ENCODE measurements at places on chromosomes 2 and 18. TPM values are rescaled to one million over a fixed set of nuclear protein-coding genes. Genes with fewer than 3 reads are reported as not detected.

The LRRC30 gene
- polyA plus RNA-seq, result not detected

The CNPPD1 gene
- polyA plus RNA-seq, result 56.2 TPM

DNA sequence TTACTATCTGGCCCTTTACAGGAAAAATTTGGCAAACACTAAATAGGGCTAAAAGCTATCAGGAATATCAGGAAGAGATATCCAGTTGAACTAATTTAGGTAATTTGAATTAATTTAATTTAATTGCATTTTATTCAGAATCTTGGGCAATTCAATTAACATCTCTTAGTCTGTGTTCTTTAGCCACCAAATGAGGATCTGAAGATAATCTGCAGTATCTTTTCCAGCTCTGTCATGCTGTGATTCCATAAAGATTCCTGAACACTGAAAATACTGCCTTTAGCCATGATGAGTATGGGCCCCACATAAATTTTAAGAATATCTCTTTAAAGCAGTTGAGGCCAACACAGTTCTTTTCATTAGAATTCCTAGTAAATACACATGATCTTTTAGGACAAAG lies 1671.1 kb upstream of the NXPH2 start:
- no peak overlapping the region for H3K27ac ChIP-seq
- DNase-seq, result no peak
- no peaks in the 10 kb centered on the region for H3K4me1 ChIP-seq
- no peak overlapping the region for H3K4me3 ChIP-seq
- H3K36me3 ChIP-seq, result no peaks in the 10 kb centered on the region
- H3K27me3 ChIP-seq, result no peaks in the 10 kb centered on the region

The SEMA4C gene
- 28.2 TPM for polyA plus RNA-seq

DNA sequence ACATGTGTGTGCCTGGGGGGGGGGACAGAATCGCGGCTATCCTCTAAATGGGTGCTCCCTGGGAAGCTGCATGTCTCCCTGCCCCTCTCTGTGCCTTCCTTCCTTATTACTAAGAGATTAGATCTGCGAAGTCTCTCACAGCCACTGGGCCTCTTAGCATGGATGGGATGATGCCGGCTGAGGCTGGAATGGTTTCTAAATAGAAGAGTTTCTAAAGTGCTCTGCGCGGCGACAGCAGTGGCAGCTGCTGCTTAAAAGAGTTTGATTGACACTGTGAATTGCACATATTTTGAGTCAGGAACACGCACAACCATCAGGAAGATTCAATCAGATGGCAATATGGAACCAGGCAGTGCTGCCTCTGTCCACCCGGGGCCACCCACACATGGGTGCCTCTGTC lies 163.8 kb downstream of the CLIP4 start:
- no peaks in the 10 kb centered on the region for H3K36me3 ChIP-seq
- no peak overlapping the region for H3K27ac ChIP-seq
- peaks cover 2% of the 10 kb centered on the region for H3K27me3 ChIP-seq

The TSPYL6 gene
- polyA plus RNA-seq, result 0.06 TPM

DNA sequence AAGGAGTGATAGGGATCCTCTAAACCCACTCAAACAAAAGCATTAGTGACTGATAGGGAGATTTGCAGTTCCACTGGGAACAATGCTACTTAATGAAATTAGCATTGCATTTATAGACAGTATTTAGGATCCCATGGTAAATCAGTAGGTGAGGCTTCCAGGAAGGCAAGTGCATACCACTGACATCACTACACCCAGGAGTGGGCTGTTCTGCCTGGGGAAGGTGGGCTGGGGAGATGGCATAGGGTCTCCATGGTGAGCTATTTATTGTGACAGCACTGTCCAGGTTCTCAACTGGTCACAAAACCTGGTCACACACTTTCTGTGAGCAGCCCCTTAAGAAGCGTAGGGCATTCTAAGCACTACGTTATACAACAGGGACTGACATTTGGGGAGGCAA lies 262.2 kb downstream of the ALK start:
- H3K27ac ChIP-seq, result no peak overlapping the region
- no peaks in the 10 kb centered on the region for H3K4me1 ChIP-seq
- no peak for DNase-seq
- H3K4me3 ChIP-seq, result no peak overlapping the region
- H3K27me3 ChIP-seq, result no peaks in the 10 kb centered on the region
- no peaks in the 10 kb centered on the region for H3K36me3 ChIP-seq

GRCh38 chr2:194735837-194736542 lies 921.0 kb upstream of the SLC39A10 start:
- no peak for DNase-seq
- no peaks in the 10 kb centered on the region for H3K4me1 ChIP-seq
- no peak overlapping the region for H3K4me3 ChIP-seq
- no peak overlapping the region for H3K27ac ChIP-seq
- no peaks in the 10 kb centered on the region for H3K27me3 ChIP-seq
- no peaks in the 10 kb centered on the region for H3K36me3 ChIP-seq

DNA sequence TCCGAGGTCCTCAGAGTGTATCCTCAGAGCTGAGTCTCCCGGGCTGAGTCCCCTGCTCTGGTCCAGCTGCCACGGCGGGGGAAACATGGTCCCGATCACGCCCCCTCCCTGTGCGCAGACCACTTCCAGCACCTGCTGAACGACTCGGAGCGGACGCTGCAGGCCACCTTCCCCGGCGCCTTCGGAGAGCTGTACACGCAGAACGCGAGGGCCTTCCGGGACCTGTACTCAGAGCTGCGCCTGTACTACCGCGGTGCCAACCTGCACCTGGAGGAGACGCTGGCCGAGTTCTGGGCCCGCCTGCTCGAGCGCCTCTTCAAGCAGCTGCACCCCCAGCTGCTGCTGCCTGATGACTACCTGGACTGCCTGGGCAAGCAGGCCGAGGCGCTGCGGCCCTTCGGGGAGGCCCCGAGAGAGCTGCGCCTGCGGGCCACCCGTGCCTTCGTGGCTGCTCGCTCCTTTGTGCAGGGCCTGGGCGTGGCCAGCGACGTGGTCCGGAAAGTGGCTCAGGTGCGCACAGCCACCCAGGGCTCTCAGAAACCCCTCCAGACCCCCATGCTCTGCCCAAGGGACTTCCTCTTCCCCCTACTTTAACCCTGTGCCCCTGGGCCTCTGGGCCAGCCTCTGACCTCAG lies 26.7 kb downstream of the GPC1 start:
- no peak for DNase-seq
- H3K4me3 ChIP-seq, result no peak overlapping the region
- no peaks in the 10 kb centered on the region for H3K4me1 ChIP-seq
- H3K36me3 ChIP-seq, result peaks cover 7% of the 10 kb centered on the region

- H3K36me3 ChIP-seq, result no peaks in the 10 kb centered on the region
- H3K4me1 ChIP-seq, result no peaks in the 10 kb centered on the region
- no peak overlapping the region for H3K27ac ChIP-seq
- no peak for DNase-seq
- H3K27me3 ChIP-seq, result no peaks in the 10 kb centered on the region
- no peak overlapping the region for H3K4me3 ChIP-seq
Measured at GRCh38 chr2:74639550-74639949, 8.6 kb downstream of the M1AP start.

DNA sequence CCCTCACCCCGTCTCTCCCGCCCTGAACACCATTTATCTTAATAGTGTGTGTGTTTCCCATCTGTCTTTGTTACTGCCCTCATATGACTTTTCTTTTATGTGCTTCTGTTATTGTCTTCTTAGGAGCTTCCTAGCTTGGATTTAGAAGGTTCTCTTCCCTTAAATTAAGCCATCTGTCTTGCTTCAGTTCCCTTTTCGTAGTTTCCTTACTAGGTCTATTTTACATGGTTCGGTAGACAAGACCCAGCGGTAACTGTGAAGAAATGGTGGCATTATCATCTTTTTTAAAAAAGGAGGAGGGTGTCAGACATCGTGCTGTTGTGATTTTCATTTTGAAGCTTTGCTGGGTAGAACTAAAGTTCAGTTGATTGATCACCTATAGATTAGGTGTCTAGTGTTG lies 10.3 kb downstream of the NCK2 start:
- no peaks in the 10 kb centered on the region for H3K27me3 ChIP-seq
- H3K4me3 ChIP-seq, result no peak overlapping the region
- H3K36me3 ChIP-seq, result no peaks in the 10 kb centered on the region
- no peak for DNase-seq
- H3K27ac ChIP-seq, result no peak overlapping the region

DNA sequence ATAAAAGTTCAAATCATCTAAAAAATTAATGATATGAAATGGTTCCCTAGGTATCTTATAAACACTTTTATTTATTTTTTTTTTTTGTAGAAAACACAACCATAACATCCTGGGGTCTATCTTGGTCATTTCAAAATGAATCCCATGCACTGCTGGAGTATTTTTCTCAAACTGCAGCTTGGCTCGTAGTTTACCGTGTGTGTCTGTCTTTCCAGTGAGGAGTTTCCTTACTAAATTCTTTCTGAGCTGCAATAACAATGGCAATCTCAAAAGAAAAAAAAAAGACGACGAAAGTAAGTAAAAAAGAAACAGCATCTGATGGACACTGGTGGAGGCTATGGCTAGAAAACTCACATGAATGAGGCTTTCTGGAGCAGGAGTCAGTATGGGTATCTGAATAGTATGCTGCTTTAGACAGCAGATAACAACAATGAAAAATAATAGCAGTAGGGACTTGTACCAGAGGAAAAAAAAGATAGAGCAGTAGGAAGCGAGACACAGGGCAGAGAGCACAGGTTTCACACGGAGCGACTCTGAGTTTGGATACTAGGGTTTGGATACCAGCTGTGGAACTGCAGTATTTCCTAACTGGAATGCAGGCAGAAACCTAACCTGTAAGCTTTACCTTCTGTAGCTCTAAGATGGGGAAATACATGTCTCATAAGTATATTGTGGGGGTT lies 43.5 kb downstream of the CALCRL start:
- no peaks in the 10 kb centered on the region for H3K4me1 ChIP-seq
- DNase-seq, result no peak
- H3K27ac ChIP-seq, result no peak overlapping the region
- no peaks in the 10 kb centered on the region for H3K36me3 ChIP-seq
- no peak overlapping the region for H3K4me3 ChIP-seq

GRCh38 chr2:103462712-103463111 lies 700.9 kb downstream of the TMEM182 start:
- H3K4me3 ChIP-seq, result no peak overlapping the region
- no peak overlapping the region for H3K27ac ChIP-seq
- no peaks in the 10 kb centered on the region for H3K36me3 ChIP-seq
- H3K27me3 ChIP-seq, result no peaks in the 10 kb centered on the region
- DNase-seq, result no peak
- H3K4me1 ChIP-seq, result no peaks in the 10 kb centered on the region

The ST8SIA3 gene
- polyA plus RNA-seq, result 2.6 TPM

GRCh38 chr2:241611062-241611461 lies 25.9 kb downstream of the THAP4 start:
- H3K4me1 ChIP-seq, result peaks cover 8% of the 10 kb centered on the region
- DNase-seq, result no peak
- no peaks in the 10 kb centered on the region for H3K27me3 ChIP-seq
- H3K4me3 ChIP-seq, result no peak overlapping the region

DNA sequence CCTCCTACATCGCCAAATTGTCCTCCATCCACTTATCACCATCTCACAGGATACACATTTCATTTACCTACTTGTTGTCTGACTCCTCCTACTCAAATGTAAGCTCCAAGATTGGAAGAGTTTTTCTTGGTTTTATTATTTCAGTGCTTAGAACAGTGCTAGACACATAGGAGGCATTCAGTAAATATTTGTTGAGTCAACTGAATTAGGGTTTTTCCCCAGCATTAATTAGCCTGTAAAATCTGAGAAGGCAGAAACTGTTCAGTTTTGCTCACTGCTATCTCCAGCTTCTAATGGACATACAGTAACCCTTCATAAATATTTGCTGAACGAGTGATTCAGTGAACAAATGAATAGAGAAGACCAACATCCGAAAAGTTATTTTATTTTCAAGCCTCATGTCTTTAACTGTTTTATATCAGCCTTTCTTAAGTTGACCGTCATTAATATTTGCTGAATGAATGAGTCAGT lies 800 bp downstream of the TTC21B start:
- peak; percentile 4 for DNase-seq
- H3K27me3 ChIP-seq, result no peaks in the 10 kb centered on the region
- H3K36me3 ChIP-seq, result peaks cover 6% of the 10 kb centered on the region

The DNAJC5G gene
- polyA plus RNA-seq, result 0.19 TPM

- no peak overlapping the region for H3K27ac ChIP-seq
- peak; percentile 68 for DNase-seq
- H3K36me3 ChIP-seq, result no peaks in the 10 kb centered on the region
- no peaks in the 10 kb centered on the region for H3K27me3 ChIP-seq
Measured at GRCh38 chr2:109604597-109604996, 9.2 kb downstream of the SEPTIN10 start.

The COL4A4 gene
- polyA plus RNA-seq, result 0.22 TPM

The ASPRV1 gene
- polyA plus RNA-seq, result 1.5 TPM

- no peak overlapping the region for H3K27ac ChIP-seq
- DNase-seq, result no peak
- no peaks in the 10 kb centered on the region for H3K27me3 ChIP-seq
- H3K4me1 ChIP-seq, result peaks cover 5% of the 10 kb centered on the region
- no peak overlapping the region for H3K4me3 ChIP-seq
- no peaks in the 10 kb centered on the region for H3K36me3 ChIP-seq
Measured at GRCh38 chr2:158773121-158773520, 22.0 kb upstream of the DAPL1 start.

The TLX2 gene
- 5.0 TPM for polyA plus RNA-seq

DNA sequence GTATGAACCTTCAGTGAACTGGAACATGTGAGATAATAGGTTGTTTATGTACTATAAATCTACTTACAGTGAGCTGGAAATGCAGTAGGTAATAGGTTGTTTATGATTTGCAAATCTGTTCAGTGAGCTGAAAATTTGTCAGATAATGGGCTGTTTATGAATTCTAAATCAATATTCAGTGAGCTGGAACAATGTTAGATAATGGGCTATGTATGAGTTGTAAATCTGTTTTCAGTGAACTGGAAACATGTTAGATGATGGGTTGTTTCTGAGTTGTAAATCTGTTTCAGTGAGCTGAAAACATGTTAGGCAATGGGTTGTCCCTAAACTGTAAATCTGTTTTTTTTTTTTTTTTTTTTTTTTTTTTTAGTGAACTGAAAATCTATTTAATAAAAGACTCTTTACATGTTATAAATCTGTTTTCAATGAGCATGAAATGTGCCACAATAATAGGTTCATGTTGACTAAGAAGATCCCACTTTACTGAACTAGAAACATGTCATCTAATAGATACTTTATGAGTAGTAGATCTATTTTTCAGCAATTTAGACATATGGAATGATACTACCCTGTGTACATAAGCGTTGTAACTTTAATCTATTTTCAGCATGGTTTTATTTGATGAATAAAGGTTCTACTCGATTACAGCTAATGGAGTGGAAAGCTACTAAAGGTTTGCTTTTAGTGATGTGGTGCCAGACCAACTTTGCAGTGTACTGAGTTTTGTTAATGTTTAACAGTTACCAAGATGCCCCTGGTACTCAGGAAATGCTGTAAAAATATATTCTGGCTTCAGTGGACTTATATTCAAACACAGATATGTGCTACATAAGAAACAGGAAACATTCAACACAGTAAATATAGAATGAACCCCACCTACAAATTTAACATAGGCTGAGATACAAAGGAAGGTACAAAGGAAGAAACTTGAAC lies 1471.8 kb downstream of the LRP1B start:
- H3K36me3 ChIP-seq, result no peaks in the 10 kb centered on the region
- H3K27me3 ChIP-seq, result no peaks in the 10 kb centered on the region
- no peak overlapping the region for H3K27ac ChIP-seq
- no peak overlapping the region for H3K4me3 ChIP-seq
- DNase-seq, result no peak

- H3K27me3 ChIP-seq, result no peaks in the 10 kb centered on the region
- H3K4me3 ChIP-seq, result no peak overlapping the region
- DNase-seq, result no peak
- no peaks in the 10 kb centered on the region for H3K36me3 ChIP-seq
- H3K27ac ChIP-seq, result no peak overlapping the region
Measured at GRCh38 chr2:71608034-71608433, 154.7 kb downstream of the DYSF start.

- no peaks in the 10 kb centered on the region for H3K36me3 ChIP-seq
- DNase-seq, result no peak
- no peak overlapping the region for H3K27ac ChIP-seq
- H3K27me3 ChIP-seq, result no peaks in the 10 kb centered on the region
- H3K4me3 ChIP-seq, result no peak overlapping the region
Measured at GRCh38 chr18:25454270-25454659, 102.3 kb upstream of the ZNF521 start.

The ITGB6 gene
- 11.5 TPM for polyA plus RNA-seq
